Activated CD8-positive, alpha-beta memory T cell treated with anti-CD3 and anti-CD28 coated beads for 24 hours (primary cell): ENCODE measurements at places on chromosomes 16 and 17.

DNA sequence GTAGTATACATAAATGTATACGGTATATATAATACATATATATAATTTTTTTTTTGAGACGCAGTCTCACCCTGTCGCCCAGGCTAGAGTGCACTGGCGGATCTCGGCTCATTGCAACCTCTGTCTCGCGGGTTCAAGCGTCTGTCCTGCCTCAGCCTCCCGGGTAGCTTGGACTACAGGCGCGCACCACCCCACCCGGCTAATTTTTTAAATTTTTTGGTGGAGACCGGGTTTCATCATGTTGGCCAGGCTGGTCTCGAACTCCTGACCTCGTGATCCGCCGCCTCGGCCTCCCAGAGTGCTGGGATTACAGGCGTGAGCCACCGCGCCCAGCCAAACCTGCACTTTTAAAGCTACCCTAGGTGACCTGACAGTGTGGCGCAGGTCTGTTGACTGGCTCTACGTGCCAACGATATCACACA is 745 bp downstream of the PAM16 start:
- no peak for DNase-seq

- no peak for DNase-seq
Observed at GRCh38 chr16:63975669-63976068, 1146.2 kb downstream of the CDH11 start.

DNA sequence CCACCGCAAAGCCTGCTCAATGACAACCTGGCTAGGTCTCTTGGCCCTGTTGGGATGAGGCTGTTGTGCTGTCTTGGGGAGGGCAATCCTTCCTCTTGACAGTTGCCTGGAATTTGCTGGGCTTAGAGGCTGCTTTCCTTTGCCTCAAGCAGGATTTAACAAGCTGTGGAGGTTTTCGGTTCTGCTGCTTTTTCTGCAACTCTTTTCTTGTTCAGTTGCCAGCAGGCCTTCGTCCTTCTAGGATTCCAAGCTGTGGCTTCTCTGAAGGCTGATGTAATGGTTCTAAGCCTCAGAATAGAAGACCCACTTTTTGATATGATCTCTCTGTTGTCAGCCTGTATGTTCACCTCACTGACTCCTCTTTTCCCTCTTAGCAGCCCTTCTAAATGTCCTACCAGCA is 149.5 kb upstream of the HS3ST4 start:
- no peak for DNase-seq

GRCh38 chr16:63461248-63461841 is 1425.1 kb upstream of the CDH8 start:
- DNase-seq, result no peak

- DNase-seq, result no peak
Observed at GRCh38 chr16:66873685-66874055, 6.6 kb upstream of the PDP2 start.

- DNase-seq, result no peak
Observed at GRCh38 chr17:41065829-41066624, at the start of gene KRTAP2-4. Gene KRTAP2-4, minus strand, starts transcription at chr17:41065879. Its CDS starts 34 bp downstream, at chr17:41065845.
